ENCODE measurements at places on chromosomes 12 and 14. TPM values are rescaled to one million over a fixed set of nuclear protein-coding genes. Genes with fewer than 3 reads are reported as not detected.

Gene SMCO2
- not detected for total RNA-seq

Gene SLC8A3
- 1.9 TPM for total RNA-seq

Gene SPIC
- not detected for total RNA-seq

Gene SMAGP
- total RNA-seq: 8.2 TPM

Gene CCDC197
- not detected for total RNA-seq

Measured in GM23338 (cell line).